ENCODE measurements at places on chromosomes 5 and 9.
A peak's percentile ranks its signal among the peaks of the same experiment; 100 is the strongest.

DNA sequence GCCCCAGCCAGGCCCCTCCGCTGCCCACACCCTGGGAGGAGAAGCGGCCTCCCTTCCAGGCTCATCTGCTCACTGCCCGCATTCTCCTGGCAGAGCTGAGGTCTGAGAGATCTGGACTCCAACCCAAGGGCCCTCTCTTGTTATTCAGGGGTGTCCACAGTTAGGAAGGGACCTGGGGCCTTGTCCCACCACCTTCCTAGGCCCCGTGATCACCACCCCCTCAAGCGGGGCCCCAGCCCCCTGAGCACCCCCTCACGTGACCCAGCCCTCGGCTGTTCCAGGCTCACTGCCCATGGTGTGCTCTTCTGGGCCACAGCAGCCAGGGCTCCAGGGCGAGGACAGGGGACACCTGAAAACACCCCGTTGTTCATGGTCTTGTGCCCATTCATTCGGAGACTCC lies 48.7 kb downstream of the NEURL1B start:
- no peak for DNase-seq

DNA sequence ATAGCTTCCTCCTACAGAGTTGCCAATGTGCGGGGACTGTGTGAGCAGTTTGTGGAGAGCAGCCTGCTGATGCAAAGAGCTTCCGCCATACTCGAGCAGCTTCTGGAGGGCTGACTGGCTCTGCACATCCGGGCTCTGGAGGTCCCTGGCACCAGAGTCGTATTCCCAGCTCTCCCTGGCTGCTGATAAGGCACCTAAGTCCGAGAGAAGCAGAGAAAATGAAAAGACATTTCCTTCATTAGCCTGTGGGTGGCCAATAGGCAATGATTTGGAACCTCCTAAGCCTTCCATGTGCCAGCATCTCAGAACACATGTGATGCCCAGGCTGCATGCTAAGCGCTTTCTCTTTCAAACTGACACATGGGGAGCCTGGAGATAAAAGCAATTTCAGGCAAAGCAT lies 94.3 kb downstream of the TSSK1B start:
- DNase-seq: no peak

DNA sequence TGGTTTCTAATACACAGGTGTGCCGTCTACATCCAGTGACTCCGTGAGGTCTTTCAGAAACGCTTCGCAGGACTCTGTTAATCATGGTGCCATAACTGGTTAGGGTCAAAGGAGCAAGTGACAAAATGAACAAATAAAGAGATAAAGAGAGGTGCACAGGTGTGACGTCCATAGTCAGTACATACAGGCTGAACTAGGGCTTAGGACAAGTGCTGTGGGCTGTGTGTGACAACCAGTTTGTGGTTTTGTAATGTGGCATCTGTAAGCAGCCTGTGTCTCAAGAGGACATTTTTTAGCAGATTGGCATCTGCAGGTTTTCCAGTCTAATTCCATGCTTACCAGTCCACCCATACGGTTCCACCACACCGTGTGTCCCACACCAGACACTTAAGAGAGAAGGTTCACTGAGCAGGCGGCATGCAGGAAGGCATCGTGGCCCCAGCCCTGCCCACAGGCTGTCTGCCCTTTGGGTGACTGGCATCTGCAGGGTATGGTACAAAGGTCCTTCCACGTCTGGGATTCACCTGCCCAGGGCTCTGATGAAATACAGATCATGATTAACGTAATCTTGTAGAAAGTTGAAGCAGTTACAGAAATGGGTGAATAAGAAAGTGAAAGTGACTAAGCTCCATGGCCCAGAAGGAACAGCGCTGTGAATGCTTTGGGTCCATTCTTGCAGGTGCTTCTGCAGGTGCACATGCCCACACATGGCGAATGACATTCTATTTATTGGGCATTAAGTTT lies 26.9 kb downstream of the SRD5A1 start:
- no peak for DNase-seq

DNA sequence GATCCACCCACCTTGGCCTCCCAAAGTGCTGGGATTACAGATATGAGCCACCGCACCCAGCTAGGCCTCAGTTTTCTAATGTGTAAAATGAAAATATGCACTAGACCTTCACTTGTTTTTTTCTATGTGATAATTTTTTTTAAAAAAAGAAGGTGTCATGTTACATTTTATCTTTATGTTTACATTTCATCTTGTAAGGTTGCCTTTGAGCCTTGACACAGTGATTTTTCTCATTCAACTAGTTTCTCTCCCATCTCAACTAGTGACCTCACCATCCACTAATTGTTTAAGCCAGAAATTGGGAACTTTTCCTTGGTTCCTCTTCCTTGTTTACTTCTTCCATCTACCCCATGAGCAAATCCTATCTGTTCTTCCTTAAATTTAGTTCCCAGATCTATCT lies 21.5 kb downstream of the TMC1 start:
- DNase-seq: no peak

DNA sequence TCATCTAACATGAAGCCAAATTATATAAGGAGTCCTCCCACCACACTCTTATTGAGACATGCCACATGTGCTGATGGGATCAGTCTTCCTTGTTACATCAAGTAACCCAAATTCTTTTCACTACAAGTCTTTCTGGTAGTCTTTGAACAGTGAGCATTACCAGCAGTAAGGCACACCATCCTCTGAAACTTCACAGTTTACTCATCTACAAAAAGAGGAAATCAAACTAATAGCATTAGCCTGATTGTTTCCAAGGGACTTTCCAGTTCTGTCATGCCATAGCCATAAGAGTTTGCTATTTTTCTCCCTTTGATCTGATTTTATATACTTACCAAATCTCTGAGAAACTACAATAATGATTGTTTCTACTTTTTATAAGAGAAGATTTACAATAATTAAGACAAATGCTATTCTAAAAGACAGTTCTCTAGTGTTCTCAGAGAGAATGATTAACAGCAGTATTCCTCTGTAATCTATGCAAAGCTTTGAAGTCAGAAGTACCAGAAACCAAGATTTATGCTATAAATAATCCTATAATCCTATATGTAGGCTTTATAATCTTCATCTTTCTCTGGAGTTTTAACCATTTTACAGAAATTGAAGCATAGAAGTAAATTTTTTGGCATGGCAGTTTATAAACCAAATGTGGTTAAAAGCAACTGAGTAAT lies 166.2 kb upstream of the ACO1 start:
- no peak for DNase-seq

DNA sequence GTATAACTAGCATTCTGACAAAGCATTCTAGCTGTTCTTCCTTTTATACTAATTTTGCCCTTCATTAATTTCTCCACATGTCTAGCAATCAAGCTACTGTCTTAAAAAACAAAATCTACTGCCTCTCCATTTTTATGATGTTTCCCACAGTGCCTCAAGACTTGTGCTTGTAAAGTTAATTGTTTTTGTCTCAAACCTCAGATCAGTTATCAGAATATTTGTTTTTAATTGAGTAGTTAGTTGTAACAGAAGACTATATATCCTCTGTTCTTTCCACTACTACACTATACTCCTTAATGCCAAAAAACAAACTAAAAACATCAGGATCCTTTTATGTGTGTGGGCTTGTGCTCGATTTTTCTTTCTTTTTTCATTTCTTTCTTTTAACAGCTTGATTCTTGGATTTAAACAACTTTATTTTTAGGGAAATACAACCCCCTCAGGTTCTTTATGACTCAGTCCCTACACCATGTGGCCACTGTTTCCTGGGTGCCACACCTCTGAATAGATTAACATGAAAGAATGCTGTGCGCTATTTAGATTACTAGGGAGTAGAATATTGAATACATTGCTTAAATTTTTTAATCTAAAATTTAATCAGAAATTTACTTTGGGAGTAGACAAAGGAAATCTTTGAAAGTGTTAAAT lies 1.2 kb downstream of the ASPN start:
- no peak for DNase-seq

DNA sequence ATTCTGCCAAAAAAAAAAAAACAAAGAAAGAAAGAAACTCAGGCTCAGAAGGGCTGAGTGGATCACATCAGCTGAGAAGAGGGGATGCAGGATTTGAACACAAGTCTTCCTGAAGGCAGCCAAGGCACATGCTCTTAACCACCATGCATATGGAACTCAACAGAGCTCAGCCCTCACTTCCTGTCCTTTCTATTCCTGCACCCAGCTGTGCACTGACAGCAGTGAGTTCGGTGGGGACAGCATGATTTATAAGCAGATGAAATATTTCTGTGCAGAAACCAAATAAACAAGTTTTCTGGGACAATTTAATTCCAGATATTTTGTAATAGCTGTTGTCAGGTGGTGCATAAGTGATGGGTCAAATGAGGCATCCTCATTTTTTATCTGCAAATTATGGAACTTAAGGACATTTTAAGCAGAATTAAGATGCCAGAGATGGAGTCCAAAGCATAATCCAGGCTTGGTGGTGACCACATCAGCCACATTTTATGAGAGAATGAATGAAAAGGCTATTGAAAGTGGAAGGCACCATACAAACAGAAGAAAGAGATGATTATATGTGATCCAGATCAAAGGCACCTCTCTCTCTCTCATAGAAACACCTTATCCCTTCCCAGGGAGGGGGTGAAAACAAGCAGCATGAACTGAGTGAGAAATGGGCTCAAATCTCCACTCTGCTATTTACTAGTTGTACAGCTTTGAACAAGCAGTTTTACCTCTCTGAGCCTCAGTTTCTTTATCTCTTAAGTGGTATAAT lies 303.6 kb upstream of the MSX2 start:
- no peak for DNase-seq

DNA sequence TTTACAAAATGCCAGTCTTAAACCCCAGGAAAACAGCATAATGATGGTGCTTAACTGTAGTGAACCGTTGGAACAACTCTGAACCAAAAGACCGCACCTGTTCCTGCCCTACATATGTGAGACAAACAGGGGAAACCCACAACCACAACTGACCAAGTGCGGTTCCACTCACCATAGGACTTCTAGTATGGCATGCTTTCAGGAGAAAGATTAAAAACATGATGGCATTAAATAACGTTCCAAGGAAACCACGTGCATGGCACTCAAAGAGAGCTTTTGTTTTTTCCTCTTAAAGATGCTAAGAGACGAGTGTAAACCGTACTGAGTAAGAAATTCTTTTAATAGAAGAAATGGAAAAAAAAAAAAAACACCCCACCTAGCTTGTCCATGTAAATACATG lies 119.8 kb downstream of the SSBP2 start:
- DNase-seq: no peak

DNA sequence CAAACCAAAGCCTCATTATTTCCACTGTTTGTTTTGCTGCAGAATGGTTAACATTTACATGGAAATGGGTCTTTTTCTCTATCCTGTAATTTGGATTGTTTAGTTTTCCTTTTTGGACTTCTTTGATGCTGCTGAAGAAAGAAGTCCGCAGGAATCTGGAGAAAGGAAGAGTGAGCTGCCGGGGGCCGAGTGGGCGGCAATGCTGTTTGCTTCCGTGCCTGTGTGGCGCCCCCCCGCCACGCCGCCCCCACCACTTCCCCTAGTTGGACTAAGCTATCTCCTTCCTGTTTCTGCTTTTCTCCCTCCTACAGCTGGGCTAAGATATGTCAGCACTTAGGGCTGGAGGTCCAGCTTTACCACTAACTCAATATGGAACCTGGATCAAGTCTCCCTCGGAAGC lies 39.7 kb downstream of the ACTL7B start:
- DNase-seq: no peak

DNA sequence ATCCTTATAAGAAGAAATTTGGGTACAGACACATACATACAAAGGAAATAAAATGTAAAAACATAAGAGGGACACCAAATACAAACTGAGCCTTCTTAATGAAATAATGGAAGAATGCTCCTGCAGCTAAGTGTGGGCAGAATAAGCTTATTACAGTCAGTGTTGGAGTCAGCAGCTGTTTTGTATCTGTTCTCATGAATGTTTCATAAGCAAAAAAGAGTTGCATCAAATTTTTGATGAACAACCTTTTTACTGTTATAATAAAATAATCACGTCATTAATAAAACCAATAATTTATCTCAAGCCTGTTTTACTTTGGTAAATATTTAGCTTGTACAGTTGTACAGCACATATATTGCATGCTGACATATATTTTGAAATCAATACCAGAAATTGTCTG lies 545.6 kb downstream of the LRRC70 start:
- DNase-seq: no peak

DNA sequence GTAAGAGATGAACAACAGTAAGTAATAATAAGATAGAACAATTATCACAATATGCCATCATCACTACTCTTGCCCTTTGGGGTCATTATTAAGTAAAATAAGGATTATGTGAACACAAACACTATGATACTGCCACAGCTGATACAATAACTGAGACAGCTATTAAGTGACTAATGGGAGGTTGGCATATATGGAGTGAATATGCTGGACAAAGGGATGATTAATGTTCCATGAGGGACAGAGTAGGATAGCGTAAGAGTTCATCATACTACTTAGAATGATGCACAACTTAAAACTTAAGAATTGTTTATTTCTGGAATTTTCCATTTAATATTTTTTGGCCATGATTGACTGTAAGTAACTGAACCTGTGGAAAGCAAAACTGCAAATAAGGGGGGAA lies 16.6 kb downstream of the POU5F2 start:
- DNase-seq: no peak

DNA sequence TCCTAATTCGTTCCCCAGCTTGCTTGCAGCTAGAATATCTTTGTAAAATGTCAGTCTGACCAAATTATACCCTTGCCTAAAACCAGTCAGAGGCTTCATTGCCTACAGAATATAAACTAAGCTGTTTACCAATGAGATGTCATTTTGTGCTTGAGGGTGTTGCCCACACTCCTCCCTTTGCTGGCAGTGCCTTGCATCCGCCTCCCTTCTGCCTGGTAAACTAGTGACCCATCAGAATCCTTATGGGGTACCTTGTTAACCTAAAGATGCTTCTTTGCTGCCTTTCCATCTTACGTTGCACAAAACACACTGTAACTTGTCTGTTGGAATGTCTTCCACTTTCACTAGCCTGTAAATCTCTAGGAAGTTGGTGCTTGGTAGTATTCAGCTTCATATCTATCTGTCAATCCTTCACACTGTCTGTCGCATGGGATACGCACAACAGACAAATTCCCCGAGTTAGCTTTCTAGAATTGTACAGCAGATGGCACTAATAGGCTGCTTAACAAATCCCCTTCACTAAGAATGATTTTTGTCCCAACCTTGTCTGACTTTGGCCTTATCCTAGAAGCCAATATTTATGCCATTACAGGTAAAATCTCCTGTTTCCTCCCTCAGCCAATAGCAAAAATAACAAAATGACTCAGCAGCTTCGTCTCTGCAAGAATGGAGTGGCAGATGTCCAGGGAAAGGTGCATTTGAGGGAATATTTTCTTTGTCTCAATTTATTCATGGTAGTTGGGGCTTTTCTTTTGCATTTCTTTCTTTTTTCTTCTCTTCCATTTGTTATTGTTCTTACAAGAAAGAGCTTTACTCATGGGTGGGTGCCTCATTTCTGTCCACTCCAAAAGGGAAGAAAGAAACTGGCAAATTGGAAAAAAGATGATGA lies 3.0 kb downstream of the NUDT2 start:
- DNase-seq: peak; percentile 52
